ENCODE measurements at places on chromosomes 3 and 15. TPM values are rescaled to one million over a fixed set of nuclear protein-coding genes. Genes with fewer than 3 reads are reported as not detected.

The LINGO1 gene
- 8.1 TPM for total RNA-seq

The HCN4 gene
- total RNA-seq: 0.15 TPM

The FEZF2 gene
- total RNA-seq: not detected

The ERICH6 gene
- not detected for total RNA-seq

The MORC1 gene
- total RNA-seq: not detected

The ILDR1 gene
- total RNA-seq: not detected

The PLEKHO2 gene
- total RNA-seq: 5.9 TPM

The WNT5A gene
- 0.66 TPM for total RNA-seq

Measured in A549 treated with ZK216348 at 1 μM for 4 hours (cell line).